ENCODE measurements at places on chromosomes 11 and 22. TPM values are rescaled to one million over a fixed set of nuclear protein-coding genes. Genes with fewer than 3 reads are reported as not detected.
A peak's percentile ranks its signal among the peaks of the same experiment; 100 is the strongest.

CCDC81 gene
- 1.5 TPM for total RNA-seq

DNA sequence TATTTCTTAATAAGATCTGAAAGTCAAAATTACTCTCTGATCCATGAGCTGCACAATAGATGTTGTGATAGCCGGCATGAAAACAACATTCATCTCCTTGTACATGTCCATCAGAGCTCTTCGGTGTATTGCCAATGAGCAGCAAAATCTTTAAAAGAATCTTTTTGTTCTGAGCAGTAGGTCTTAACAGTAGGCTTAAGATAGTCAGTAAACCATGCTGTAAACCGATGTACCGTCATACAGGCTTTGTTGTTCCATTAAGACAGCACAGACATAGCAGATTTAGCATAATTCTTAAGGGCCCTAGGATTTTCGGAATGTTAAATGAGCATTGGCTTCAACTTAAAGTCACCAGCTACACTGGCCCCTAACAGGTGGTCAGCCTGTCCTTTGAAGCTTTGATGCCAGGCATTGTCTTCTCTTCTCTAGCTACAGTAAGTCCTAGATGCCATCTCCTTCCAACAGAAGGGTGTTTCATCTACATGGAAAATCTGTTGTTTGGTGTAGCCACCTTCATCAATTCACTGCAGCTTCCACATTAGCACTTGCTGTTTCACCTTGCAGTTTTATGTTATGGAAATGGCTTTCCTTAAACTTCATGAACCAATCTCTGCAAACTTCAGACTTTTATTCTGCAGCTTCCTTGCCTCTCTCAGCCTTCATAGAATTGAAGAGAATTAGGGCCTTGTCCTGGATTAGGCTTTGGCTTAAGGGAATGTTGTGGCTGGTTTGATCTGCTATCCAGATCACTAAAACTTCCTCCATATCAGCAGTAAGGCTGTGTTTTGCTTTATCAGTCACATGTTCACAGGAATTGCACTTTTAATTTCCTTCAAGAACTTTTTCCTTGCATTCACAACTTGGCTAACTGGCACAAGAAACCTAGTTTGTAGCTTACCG lies 28.4 kb downstream of the RRP8 start:
- DNase-seq, result no peak

GRCh38 chr11:66239998-66240780 lies 28.2 kb upstream of the RAB1B start:
- no peak for DNase-seq

RIBC2 gene
- total RNA-seq, result 11.0 TPM

DNA sequence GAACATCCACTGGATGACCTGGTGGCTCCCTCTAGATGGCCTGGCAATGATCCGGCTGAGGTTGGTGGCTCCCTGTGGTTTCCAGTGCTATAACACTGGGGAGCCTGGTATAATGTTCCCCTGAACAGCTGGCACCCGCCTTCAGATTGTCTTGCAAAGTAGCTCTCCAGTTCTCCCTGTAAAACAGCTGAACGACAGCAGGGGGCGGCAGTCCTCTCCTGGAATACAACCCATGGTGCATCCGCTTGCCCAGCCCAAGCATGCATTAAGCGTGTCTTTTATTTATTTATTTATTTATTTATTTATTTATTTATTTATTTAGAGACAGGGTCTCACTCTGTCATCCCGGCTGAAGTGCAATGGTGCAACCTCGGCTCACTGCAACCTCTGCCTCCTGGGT lies 258.9 kb downstream of the BUD13 start:
- no peak for DNase-seq

GRCh38 chr22:29369460-29369859 lies 18.9 kb downstream of the AP1B1 start:
- no peak for DNase-seq

GRCh38 chr11:75244052-75244814 lies 3.7 kb downstream of the TPBGL start:
- no peak for DNase-seq

GRCh38 chr11:78822931-78823423 lies 248.3 kb upstream of the NARS2 start:
- no peak for DNase-seq

GRCh38 chr22:37521236-37521739 lies 2.1 kb upstream of the CARD10 start:
- no peak for DNase-seq

DEFB131B gene
- total RNA-seq, result not detected

NRXN2 gene
- total RNA-seq, result not detected

DNA sequence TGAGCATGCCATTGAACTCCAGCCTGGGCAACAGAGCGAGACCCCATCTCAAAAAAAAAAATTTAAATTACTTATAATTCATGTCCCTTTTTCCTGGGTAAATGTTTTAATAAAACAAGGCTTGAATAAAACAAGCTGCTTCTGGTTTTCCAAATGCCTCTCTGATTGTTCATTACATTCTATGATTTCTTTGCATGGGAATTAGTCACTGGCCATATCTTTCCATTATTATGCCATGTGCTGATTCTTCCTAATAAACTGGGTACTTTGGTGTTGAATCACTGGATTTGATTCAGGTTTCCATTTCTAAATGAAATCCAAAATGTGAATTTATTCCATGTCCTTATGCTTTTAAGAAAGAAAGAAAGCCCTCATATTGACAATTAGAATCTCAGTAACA lies 42.6 kb downstream of the ZNF215 start:
- no peak for DNase-seq

GRCh38 chr11:131855320-131855719 lies 484.9 kb downstream of the NTM start:
- DNase-seq, result no peak

GRCh38 chr22:22037229-22037628 lies 54.6 kb upstream of the TOP3B start:
- no peak for DNase-seq

NEU3 gene
- total RNA-seq, result 16.6 TPM

NXPE1 gene
- not detected for total RNA-seq

DNA sequence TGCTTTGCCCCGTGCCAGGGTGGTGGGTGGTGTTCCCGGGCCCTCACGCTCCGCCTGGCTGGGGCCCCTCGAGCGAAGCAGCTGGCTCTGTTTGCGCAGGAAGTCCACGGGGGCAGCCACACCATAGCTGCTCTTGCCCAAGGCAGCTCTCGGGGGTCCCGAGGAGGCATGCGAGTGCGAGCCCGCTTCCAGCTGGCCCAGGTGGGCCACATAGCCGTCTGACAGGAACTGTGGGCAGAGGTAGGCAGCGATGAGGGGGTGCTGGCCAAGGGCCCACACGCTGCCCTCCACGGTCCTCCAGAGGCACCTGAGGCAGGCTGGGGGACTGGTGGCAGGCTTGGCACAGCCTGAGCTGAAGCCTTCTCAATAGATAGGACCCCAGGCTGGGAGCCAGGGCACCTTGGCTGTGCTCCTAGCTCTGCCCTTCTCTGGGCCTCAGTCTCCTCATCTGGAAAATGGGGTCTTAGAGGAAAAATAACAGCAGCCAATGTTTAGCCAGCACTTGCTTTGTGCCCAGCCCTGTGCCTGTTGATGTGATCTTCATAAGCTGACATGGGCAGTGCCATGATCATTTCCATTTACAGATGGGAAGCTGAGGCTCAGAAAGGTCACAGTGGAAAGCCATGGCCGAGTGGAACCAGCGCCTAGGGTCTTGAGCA lies 9.4 kb downstream of the AIP start:
- DNase-seq, result no peak

- no peak for DNase-seq
These were observed 14.3 kb upstream of the POU2AF3 start for GRCh38 chr11:111283945-111284481.

GRCh38 chr11:105226091-105226490 lies 86.5 kb upstream of the CARD18 start:
- DNase-seq, result no peak

SOX6 gene
- total RNA-seq, result 0.34 TPM

DNA sequence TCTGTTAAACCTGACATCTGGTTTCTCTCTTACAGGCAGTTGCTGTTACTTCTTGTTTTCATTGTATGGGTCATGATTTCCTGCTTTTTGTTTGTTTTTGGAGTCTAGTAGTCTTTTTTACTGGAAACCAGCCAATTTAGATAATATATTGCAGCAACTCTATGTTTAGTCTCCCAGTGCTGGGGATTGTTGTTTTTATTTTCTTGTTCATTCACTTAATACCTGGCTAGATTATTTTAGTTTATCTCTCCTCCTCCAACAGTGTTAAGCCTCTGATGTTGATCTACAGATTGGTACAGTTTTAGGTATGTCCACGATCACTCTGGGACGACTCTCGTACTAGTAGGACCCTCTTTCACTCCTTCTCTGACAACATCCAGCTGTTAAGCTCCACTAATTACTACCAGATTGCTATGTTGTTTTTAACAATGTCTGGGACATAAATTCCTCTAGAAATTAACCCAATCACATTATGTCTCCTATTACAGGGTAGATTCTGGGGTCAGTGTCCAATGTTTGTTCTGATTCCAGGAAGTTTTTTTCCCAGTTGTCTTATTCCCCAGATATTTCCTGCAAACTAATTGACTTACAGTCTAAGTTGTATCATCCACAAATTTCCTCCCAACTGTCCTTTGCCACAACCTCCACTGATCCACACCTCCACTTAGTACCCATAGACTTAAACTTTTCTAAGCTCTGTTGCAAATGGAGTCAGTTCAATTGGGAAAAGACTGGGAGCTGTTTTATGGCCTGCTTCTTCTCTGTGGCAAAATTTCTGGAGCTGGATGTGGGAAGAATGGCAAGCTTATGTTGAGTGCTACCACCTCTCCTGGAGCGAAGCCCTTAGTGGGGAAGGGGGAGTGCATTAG lies 1280.6 kb upstream of the CNTN5 start:
- DNase-seq, result no peak

SYCE3 gene
- 0.62 TPM for total RNA-seq

UBE2L3 gene
- 65.5 TPM for total RNA-seq

OR5A1 gene
- total RNA-seq, result not detected

DNA sequence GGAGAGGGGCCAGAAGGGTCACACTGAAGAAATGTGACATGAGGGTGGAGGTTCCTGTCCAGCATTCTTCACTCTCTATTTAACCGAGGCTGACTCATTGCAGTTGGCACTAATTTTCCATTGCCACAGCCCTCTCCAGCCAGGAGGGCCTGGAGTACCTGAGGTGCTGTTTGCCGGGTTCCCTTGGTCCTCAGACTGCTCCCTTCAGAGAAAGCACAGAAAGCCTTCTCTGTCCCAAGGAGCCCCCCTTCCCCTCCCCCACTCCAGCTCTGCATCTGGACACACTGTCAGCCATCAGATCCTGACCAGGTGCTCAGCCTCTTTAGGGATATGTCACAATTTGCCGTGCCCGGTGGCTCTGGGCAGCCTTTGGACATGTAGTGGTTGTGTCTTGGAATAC lies 3.2 kb upstream of the C11orf91 start:
- DNase-seq, result no peak

GRCh38 chr11:33444835-33445594 lies 187.8 kb downstream of the HIPK3 start:
- no peak for DNase-seq

OR51I1 gene
- total RNA-seq, result not detected

BBOX1 gene
- total RNA-seq, result not detected

GRCh38 chr22:41526830-41527799 lies 17.2 kb downstream of the POLR3H start:
- peak; percentile 46 for DNase-seq

IFITM2 gene
- total RNA-seq, result 680 TPM

DNA sequence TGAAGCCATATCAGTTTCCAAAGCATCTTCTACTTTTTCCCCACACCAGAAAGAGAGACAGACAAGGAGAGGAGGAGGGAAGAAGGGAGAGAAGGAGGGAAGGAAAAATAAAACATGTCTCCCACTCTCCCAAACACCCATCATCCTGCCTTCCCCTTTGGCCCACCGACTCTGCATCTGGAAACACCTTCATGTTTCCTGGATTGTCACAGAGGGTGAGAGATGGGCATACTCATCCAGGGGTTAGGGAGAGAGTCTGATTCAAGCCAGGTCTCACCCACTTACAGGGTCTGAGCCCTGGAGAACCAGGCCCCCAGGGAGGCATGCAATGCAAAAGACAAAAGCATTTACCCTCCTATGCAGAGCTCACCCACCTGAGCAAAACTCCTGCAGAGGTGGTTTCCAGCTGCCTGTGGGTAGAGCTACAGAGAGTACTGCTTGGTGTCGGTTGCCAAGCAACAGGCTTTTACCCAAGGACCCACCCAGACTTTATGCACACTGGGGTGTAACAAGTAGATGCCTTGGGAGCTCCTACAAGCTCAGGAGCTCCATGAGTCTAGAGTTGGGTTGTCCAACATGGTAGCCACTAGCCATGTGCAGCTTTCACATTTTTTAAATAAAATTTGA lies 33.4 kb downstream of the MN1 start:
- no peak for DNase-seq

DNA sequence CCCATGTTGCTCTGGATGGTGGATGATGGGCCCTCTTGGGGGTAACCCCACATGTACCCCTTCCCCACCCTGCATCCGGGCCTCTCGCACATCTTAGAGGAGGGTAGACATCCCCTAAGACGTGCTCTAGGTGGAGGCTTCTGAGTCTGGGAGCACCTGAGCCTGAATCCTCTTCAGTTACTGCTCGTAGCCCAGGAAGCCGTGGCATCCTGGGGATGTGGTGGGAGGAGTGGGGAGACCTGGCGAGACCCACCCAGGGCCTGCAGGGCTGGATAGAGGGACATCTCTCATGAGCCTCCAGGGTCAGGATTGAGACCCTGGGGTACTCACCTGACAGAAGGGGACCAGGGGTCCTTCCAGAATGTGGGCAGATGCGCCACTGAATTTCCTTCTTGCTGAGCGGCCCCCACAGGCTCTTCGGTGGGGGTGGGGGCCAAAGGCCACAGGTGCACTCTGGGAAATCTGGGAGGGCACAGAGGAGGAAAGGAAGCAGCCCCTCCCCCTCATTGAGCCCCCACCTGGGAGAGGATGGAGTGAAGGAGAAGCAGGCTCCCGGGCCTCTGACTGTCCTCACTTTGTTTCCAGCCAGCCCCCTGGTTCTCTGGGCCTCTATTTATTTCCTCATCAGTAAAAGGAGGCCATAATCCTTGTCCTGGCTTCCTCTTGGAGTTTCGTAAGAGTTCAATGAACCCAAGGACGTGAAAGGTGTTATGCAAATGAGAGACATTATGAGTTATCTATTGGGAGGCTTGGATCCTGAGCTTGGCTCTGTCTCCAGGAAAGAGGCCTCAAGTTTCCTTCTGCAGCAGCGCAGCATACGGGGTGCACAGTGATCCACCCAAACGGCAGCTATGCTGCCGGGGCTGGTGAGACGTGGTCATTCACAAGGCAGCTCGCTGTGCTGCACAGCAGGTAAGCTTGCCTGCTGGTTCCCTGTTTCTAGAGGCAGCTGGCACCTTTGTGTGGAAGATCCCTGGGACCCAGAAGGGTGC lies 31.2 kb downstream of the KCNJ4 start:
- no peak for DNase-seq

SPTBN2 gene
- total RNA-seq, result 0.99 TPM

FAT3 gene
- 0.02 TPM for total RNA-seq

TOMT gene
- 0.18 TPM for total RNA-seq
